Thyroid gland (tissue), 4 donors: ENCODE measurements at places on chromosomes 16 and 17. TPM values are rescaled to one million over a fixed set of nuclear protein-coding genes. Genes with fewer than 3 reads are reported as not detected.

DNA sequence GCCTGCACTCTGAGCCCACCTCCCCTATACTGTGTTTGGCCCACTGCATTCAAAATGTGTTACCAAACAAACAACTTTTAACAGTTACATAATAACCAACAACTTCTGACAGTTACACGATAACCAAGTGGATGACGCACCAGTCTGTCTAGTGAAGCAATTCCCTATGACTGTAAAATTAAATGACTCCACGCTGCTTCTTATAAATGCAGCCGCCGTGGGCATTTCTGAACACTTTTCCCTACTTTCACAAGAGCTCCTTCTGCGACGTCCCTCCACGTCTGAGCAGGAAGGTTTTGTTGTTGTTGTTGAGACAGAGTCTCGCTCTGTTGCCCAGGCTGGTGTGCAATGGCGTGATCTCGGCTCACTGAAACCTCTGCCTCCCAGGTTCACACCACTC is 27.6 kb downstream of the ZNF276 start:
- H3K27ac ChIP-seq, result no peak overlapping the region
- no peaks in the 10 kb centered on the region for H3K4me1 ChIP-seq
- H3K36me3 ChIP-seq, result no peaks in the 10 kb centered on the region
- DNase-seq, result no peak
- H3K4me3 ChIP-seq, result no peak overlapping the region

GRCh38 chr17:16928406-16929034 is 43.4 kb downstream of the TNFRSF13B start:
- no peaks in the 10 kb centered on the region for H3K27me3 ChIP-seq
- no peak overlapping the region for H3K4me3 ChIP-seq
- H3K36me3 ChIP-seq, result no peaks in the 10 kb centered on the region
- no peaks in the 10 kb centered on the region for H3K4me1 ChIP-seq
- H3K27ac ChIP-seq, result no peak overlapping the region

- no peak for DNase-seq
- H3K4me1 ChIP-seq, result no peaks in the 10 kb centered on the region
- no peak overlapping the region for H3K27ac ChIP-seq
- no peaks in the 10 kb centered on the region for H3K36me3 ChIP-seq
- no peaks in the 10 kb centered on the region for H3K27me3 ChIP-seq
Observed at GRCh38 chr17:72613396-72613795, 479.1 kb downstream of the SLC39A11 start.

GRCh38 chr16:23466162-23466885 is 13.3 kb upstream of the COG7 start:
- H3K27me3 ChIP-seq, result no peaks in the 10 kb centered on the region
- no peak for DNase-seq
- peaks cover 22% of the 10 kb centered on the region for H3K36me3 ChIP-seq
- H3K4me3 ChIP-seq, result no peak overlapping the region

SCRN2 gene
- total RNA-seq, result 49.2 TPM

DNA sequence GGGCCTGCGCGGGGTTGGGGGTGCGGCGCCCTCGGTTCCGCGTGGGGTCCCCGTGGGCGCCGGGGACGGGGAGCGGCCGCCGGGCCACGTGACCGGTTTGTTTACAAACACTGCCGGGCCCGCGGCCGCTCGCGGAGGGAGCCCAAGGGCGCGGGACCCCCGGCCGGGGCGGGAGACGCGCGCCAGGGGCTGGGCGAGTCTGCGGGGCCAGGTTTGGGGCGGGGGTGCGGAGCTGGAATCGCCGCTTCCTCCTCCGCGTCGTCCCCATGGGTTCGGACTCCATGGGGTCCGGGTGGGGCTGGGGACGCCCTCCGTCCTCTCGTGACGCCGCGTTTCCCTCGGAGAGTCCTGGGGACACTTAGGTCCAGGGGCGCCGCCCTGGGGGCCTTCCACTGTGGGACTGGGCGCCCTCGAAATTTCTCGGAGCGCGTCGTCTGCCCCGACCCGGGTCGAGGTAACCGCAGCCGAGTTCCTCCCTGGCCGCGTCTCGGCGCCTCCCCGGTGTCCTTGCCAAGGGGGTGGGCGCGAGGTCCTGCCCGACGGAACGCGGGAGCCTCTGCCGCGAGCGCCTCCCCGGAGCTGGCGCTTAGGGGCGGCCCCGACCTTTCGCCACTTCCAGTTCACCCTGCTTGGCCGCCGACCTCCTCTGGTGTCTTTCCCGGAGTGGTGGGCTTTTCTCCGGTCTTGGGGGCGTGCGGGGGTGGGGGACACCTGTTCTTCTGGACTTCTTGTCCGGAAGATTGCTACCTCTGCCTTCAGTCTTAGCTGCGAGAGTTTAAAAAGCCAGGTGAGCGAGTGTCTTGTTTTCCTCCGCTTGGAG is 684 bp downstream of the YPEL2 start:
- peak overlapping the region; percentile 94 for H3K4me3 ChIP-seq
- no peaks in the 10 kb centered on the region for H3K36me3 ChIP-seq
- peak overlapping the region; percentile 96 for H3K27ac ChIP-seq
- peak; percentile 68 for DNase-seq
- no peaks in the 10 kb centered on the region for H3K27me3 ChIP-seq

TSPOAP1 gene
- 24.1 TPM for total RNA-seq

POLR3E gene
- total RNA-seq, result 115 TPM

GRCh38 chr16:66524601-66525164 is 25.2 kb downstream of the TK2 start:
- H3K27me3 ChIP-seq, result no peaks in the 10 kb centered on the region
- peaks cover 67% of the 10 kb centered on the region for H3K4me1 ChIP-seq
- H3K4me3 ChIP-seq, result no peak overlapping the region
- H3K27ac ChIP-seq, result peak overlapping the region; percentile 71
- peaks cover 11% of the 10 kb centered on the region for H3K36me3 ChIP-seq

DNA sequence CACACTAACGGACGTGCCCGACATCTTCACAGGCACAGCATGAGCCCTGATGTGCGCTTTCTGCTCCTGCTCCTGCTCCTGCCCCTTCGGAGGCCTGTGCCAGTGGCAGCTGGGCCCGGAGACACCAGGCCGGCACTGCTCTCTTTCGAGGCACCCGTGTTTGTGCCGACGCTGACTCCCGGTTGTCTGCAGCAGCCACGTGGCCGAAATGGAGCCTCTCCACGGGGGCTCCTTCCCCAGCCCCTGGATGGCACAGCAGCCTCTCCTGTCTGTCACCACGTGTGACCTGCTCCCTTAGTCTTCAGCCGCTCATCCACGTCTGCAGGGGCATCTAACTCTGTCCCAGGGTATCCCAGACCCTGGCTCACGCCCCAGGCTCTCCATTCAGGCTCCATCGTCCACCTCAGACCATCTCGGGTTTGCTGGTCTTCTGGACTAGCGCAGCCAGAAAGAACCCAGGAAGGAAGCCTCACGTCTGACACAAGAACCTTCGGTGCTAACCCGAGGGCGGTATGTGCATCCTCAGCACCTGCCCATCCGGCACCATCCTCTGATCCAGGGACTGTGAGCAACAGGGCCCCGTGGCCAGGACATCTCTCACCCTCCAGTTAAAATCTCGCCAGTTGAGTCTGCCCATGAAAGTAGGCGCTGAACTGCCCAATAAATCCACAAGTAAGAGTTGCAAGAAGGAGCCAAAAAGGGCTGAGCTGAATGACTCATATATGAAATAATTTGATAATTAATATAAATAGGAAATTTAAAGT is 4.2 kb upstream of the RPH3AL start:
- peaks cover 34% of the 10 kb centered on the region for H3K4me1 ChIP-seq
- no peak overlapping the region for H3K27ac ChIP-seq

DNA sequence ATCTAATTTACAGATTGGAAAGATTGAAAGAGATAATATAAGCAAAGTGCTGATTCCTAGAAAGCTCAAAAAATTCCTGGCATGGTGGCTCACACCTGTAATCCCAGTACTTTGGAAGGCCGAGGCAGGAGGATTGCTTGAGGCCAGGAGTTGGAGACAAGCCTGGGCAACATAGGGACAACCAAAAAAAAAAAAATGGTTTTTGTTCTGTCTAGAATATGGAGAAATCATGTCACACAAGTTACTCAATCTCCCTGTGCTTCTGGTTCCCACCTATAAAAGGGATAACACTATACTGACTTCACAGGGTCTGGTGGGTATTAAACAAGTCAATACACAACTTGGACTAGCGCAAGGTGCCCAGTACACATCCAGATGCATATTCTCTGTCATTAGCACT is 18.4 kb downstream of the ARHGAP17 start:
- no peaks in the 10 kb centered on the region for H3K27me3 ChIP-seq
- no peak for DNase-seq
- H3K4me3 ChIP-seq, result no peak overlapping the region
- no peaks in the 10 kb centered on the region for H3K36me3 ChIP-seq
- no peaks in the 10 kb centered on the region for H3K4me1 ChIP-seq

PIPOX gene
- total RNA-seq, result not detected

DNA sequence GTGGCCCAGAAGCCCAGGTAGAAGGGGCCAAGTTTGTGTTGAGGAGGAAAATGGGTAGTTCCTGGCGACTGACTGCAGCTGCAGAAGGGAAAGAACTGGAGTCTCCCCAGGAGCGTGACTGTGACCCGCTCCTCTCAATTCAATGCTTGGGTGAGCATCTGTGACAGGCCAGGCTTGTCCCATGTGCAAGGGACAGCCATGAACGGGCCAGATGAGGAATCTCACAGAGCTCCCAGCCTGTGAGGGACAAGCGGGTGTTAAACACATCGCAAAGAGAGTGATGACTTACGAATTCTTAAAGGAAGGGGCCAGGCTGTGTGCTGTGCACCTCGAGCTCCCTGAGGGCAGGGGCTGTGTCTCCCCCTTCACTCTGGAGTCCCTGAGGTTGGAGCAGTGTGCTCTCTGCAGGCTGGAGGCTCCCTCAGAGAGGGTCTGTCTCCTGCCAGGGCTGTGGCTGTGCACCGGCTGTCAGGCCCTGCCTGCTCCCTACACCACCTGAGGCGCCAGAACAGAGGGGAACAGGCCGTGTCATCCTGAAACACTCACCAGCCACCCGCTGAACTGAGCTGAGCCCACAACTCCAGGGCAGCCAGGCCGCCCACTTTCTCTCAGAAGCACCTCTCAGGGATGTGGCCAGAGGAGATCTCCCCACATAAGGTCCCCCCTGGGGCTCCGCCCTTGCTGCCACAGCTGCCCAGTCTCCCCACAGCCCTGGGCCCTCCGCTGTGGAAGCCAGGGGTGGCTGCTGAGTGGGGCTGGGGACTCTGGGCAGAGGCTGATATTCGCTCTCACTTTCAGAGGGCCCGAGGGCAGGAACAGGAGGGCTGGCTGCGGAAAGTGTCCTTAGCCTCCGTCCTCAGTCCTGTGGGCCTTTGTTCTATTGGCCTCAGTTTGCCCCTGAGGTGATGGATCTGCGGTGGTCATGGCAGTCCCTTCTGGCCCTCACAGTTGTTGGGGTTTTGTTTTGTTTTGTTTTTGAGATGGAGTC is 25.7 kb upstream of the NXPH3 start:
- H3K27me3 ChIP-seq, result no peaks in the 10 kb centered on the region
- no peak overlapping the region for H3K27ac ChIP-seq
- H3K4me3 ChIP-seq, result no peak overlapping the region
- peak; percentile 19 for DNase-seq
- no peaks in the 10 kb centered on the region for H3K36me3 ChIP-seq

MRC2 gene
- 15.2 TPM for total RNA-seq

DNA sequence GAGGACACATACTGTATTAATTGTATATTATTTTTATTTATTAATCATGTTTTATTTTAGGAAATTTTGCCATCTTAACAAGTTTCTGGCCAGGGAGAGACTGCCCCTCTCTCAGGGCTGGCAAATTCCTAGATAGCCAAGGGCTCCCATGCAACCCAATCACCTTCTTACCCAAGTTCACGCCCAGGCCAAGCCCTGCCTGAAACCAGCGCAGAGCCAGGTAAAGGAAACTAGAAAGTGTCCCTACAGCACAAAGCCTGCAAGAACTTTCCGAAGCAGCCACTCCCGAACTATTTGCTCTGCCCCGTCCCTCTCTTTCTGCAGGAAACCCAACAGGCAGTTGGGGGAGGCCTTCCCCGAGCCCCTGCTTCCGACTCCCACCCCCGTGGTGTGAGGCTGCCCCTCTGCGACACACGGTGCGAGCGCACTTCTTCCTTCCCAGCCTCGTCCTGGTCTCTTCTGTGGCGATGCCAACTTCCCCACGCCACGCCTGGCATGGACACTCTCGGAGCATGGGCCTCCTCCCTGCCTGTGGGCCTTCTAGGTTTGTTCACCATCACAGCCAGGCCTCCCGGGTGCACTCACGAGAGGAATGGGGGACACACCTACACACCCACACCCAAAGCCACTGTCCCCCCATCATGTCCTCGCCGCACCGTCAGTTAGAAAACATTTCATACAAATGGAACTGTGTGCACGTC is 100.4 kb downstream of the ZNF778 start:
- no peaks in the 10 kb centered on the region for H3K27me3 ChIP-seq
- no peak for DNase-seq
- no peaks in the 10 kb centered on the region for H3K36me3 ChIP-seq
- H3K4me3 ChIP-seq, result no peak overlapping the region
- H3K27ac ChIP-seq, result peak overlapping the region; percentile 43

ACSM2B gene
- 0.33 TPM for total RNA-seq

GRCh38 chr16:1991588-1991947 is 1.8 kb downstream of the SYNGR3 start:
- DNase-seq, result no peak
- peaks cover 14% of the 10 kb centered on the region for H3K27me3 ChIP-seq
- peaks cover 24% of the 10 kb centered on the region for H3K4me1 ChIP-seq
- H3K4me3 ChIP-seq, result no peak overlapping the region
- H3K27ac ChIP-seq, result no peak overlapping the region

SLC9A5 gene
- total RNA-seq, result 0.83 TPM

- peaks cover 29% of the 10 kb centered on the region for H3K4me1 ChIP-seq
- no peaks in the 10 kb centered on the region for H3K27me3 ChIP-seq
- DNase-seq, result peak; percentile 46
- H3K36me3 ChIP-seq, result no peaks in the 10 kb centered on the region
- no peak overlapping the region for H3K4me3 ChIP-seq
Observed at GRCh38 chr17:42559075-42559474, 2.9 kb upstream of the COASY start.

DNA sequence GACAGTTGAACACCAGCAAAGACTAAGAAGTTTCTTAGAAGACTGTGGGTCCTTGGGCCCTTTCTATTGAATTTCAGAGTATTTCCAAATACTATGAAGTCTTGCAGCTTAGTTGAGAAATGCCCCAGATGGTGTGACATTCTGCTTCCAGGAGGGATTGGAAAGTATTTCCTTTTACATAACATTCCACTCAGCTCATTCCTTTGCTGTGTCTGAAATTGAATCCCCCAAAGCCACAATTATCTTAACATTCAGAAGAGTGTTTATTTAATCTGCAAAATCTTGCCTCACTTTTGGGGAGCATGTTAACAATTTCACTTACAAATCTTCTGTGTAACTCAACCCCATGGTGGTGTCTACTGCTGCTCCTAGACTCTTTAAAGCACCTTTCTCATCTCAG is 307.7 kb downstream of the WWOX start:
- H3K4me1 ChIP-seq, result no peaks in the 10 kb centered on the region
- no peak overlapping the region for H3K27ac ChIP-seq
- no peak overlapping the region for H3K4me3 ChIP-seq
- no peaks in the 10 kb centered on the region for H3K27me3 ChIP-seq

DNA sequence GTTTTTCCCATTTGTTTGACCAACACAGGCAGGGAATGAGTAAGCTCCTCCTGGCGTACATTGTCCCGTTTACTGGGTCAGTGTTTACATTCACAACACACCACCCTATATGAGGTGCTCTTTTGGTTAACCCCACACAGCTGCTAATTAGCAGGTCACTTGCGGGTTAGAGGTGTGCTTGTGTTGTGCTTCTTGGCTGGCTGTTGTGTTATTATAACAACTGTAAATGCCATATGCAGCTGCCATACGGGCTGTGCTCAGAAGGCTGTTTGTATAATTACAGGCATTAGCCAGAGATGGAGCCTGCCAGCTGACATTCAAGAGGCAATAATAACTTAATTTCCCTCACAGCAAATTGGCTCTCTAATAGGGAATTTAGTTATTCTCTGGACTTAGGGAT is 205.1 kb upstream of the ELAC2 start:
- H3K36me3 ChIP-seq, result no peaks in the 10 kb centered on the region
- H3K4me1 ChIP-seq, result no peaks in the 10 kb centered on the region
- no peak overlapping the region for H3K4me3 ChIP-seq
- no peak for DNase-seq
- no peaks in the 10 kb centered on the region for H3K27me3 ChIP-seq
- no peak overlapping the region for H3K27ac ChIP-seq

MIEF2 gene
- total RNA-seq, result 35.1 TPM

CD7 gene
- 3.0 TPM for total RNA-seq

PPM1E gene
- total RNA-seq, result 0.13 TPM
